ENCODE measurements at places on chromosomes 16 and 17.

DNA sequence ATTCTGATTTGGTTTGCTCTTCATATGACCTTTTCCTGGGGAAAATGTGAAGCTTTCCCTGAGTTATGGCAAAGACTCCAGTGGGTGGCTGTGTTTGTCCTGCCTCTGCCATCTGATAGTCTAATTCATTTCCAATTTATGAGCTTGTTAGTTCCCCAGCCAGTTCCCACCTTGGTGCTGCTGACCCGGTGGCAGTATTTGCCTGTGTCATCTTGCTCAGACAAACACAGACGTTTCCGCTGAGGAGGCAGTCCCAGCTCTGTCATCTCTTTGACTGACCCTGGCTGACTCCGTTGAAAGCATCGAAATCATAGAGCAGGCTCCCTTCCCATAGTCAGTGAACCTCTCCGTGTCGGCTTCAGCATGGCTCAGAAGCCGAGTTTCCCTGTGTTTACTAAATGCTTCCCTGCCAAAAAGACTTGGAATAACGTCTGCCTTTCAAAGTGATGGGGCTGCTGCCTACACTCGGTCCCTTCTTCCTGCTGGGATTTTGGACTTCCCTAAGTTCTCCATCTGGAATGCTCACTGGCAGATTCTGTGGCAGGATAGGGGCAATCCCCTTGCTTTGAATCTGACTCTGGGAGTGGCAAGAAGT is 538.3 kb downstream of the NPIPA7 start:
- DNase-seq = no peak

GRCh38 chr17:28657756-28658155 is 4.0 kb downstream of the SDF2 start:
- peak; percentile 33 for DNase-seq

DNA sequence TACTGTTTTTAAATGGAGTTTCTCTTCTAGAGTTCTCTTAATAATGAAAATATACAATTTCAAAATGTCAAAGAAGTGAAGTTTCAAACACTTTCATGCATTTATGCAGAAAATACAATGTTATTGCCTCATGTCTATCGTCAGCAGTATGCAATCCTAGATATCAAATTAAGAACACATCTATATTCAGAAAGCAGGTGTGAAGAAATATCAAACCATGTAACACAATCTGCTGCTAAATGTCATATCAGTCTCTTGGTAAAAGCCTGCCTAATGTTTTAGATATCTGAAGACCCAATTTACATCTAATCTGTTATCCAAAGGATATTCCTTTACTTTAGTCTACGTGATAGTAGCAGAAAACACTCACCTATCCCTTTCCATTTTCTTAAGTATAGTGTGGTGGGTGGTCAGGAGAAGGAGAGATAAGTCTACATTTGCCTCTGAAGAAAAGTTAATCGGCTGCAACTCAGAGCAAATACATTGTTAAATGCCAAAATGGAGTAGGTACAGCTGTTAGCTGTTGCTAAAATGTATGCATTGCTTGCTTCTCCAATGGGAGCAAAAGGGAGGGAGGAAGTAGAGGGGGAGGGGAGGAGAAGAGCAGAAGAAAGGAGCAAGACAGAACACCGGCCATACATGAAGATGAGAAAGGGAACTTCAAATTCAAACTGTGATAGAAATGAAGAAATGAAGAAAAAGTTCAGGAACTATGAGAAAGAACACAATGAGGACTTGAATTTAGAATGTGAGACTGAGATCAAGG is 64.9 kb downstream of the ITFG1 start:
- DNase-seq = no peak

DNA sequence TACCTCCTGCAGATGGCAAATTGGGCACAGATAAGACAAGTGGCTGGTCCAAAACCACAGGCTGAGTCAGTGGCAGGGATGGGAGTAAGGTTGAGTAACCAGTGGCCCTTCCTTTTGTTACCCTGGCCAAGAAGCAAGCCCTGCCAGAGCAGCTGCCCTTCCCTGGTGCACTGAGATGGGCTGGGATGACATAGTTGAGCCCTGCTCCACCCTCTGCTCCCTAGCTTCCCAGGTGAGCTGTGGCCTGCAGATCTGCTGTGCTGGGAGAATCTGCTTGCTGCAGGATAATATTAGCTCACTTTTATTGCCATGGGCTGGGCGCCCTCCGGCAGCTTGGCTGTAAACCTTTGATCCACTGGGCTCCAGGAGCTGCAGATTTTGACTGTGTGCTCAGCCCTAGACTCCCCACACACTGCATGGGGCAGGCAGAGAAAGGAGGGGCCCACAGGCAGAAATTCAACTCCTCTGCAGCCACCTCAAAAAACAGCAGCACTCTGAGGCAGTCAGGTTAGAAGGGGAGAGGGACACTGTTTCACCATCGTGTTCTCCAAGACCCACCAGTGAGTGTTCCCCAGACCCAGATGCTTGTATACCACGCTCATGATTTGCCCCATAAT is 101.8 kb downstream of the CBLN1 start:
- no peak for DNase-seq

DNA sequence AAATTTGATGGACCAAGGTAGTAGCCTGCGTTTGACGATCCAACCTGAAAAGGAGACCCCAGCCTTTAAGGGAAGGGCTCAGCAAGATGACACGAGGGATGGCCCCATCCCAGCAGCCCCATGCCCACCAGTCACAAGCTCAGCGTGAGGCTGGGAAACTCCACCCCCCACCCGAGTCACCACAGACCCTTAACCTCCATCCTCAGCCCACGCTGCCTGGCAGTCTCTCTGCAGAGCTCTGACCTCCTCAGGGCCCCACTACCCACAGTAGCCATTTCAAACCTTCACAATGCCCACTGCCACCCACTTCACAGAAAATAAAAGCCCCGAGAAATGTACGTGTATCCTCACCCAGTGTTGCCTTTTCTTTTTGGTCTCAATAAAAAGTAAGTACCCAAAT is 18.7 kb downstream of the USP36 start:
- DNase-seq = no peak

DNA sequence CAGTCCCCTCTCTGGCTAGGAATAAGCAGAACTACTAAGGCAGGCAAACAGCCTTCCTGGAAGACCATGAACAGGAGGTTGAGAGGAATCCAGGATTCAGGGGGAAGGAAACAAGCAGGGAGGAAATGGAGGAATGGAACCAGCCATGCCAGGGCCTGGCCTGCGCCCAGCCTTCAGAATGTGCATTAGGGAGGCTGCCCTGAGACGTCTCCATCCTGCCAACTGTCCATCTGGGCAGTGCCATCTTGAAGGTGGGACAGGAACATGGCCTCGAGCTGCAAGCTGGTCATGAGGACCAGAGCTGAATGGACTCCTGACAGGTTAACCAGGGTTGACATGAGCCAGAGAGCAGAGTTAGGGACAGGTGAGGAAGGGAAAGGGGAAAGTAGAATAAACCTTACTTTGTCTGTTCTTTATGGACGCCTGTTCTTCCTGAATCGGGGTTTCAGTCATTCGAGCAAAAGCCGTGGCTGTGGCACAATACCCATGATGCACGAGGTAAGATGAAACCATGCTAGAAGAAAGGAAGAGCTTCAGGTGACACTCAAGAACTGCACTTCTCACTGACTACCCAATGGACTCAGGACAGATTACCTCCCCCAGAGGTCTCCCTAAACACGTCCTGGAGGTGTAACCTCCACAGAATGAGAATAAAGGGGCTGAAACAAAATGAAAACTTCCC is 12.1 kb upstream of the GFOD2 start:
- no peak for DNase-seq

DNA sequence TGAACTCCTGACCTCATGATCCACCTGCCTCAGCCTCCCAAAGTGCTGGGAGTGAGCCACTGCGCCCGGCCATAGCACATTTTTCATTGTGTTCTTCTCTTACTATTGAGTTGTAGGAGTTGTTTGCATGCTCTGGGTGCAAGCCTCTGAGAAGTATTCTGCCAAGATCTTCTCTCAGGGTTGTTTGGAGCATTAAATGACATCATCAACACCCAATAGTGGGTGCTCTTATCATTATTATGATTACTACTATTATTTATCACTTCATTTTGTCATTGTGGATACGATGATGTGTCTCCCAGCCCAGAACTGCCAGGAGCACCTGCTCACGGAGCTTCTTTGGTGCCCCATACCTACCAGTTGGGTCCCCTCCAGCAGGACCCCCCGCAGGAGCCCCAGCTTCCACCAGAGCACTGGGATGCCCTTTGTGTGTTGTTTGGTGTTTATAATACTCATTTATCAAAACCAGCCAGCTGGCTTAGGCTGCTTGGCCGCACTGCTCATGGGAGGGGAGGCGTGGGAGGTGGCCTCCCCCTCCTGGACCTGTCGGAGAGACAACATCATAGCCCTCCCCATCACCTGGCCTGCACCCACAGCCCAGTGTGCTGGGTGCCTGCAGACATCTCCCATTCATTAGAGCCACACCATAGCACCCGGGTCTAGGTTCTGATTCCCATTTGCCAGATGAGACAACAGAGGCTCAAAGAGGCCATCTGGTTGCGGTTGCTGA is 12.9 kb upstream of the MAP2K3 start:
- no peak for DNase-seq

DNA sequence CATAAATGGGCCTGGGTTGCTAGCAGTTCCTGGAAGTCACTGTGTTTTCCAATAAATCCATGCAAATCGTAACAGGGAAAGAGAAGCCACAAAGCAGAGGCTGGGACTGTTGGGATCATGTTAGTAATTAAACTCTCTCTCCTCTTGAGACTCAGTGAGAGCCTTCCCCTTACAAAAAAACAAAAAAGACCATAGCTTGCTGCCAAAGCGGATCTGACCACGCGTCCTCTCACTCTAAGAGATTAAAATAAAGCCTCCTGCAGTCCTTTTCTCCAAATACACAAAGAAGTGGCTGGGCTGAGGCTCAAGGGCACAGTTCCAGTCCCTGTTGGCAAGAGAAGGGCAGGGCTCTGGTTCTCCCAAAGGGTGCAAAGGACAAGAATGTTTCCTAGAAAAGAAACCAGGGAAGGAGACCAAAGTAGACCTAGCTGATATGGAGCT is 38.5 kb downstream of the PIGL start:
- peak; percentile 15 for DNase-seq

- DNase-seq = no peak
Measured at GRCh38 chr17:20852239-20852989, 190.4 kb downstream of the USP22 start.

GRCh38 chr16:79210607-79211006 is 389.9 kb downstream of the MAF start:
- DNase-seq = no peak

DNA sequence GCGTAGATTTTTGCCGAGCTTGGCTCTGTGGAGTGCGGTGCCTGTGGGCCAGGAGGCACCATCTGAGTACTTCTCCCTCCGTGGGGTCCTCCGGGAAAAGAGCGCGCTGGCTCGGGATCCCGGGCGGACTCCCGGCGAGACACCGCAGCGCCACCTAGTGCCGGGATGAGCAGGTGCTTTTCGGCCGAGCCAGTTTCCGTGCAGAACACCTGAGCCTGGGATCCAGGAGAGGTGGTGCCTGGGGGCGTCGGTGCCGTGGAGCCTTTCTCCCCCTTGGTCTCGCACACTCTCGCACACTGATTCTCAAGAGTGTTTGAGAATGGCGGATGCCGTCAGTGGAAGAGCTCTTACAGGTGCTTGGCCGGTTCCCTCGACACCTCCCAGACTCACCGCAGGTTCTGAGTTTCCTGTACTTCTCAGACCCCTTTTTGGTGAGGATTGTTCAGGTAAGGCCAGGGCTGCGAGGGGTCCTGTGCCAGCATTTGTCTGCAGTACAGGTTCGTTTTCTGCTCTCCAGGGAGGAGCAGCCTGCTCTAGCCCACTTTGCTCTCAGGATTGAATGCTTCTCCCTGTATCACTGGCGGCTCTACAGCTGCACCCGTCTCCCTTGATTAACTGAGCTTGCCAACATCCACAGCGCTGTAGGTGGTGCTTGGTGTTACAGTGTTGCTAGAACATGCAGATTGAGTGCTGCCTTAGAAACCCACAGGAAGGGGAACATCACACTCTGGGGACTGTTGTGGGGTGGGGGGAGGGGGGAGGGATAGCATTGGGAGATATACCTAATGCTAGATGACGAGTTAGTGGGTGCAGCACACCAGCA is 23.3 kb downstream of the TBCD start:
- DNase-seq = peak; percentile 88

DNA sequence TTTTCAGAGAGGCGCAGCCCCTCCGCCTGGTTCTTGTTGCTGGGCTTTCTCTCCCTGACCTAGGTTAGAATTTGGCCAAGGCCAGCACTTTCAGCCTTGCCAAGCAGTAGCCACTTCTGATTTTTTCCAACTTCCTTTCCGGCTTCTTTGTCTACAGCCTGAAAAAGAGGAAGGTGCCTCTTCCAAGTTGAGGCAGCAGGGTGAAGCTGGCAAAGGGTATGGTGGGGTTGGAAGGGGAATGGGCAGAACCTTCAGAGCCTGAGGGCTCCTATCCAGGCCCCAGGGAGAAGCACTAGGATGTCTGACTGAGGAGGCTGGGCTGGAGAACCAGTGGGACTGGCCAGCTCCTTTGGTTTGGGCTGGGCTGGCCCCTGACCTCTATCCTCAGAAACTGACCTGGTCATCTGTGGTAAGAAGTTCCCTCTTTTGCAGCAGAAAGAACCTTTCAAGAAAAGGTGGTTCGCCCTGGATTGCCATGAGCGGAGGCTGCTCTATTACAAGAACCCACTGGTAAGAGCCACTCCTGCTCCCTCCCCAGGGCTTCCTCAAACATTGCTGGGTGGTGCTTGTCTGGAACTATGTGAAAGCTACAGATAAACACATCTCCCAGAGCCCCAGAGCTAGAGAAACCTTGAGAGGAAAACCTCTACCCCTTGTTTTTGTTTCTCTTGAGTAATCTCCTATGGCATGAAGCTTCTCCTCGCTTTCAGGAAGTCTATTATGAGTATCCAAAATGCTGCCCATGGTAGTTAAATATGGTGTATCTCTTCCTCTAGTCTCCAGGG is 16.6 kb upstream of the RNF135 start:
- DNase-seq = no peak

DNA sequence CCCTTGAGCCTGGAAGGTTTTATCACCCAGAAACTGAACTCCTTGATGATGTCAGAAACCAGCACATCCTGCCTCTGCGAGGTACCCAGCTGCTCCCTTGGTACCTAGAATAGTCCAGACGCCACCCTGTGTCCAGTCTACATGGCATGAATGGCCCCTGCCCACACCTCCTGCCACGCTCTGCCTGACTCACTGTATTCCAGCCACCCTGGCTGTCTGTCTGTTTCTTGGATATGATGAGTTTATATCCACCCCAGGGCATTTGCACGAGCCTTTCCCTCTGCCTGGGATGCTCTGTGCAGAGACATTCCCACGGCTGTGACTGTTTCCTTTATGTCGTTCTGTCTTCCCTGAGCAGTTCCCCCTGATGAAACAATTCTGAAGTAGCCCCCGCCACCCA is 68.7 kb downstream of the CRISPLD2 start:
- no peak for DNase-seq
